HuH-7 (cell line): ENCODE measurements at places on chromosomes 5 and 9.

DNA sequence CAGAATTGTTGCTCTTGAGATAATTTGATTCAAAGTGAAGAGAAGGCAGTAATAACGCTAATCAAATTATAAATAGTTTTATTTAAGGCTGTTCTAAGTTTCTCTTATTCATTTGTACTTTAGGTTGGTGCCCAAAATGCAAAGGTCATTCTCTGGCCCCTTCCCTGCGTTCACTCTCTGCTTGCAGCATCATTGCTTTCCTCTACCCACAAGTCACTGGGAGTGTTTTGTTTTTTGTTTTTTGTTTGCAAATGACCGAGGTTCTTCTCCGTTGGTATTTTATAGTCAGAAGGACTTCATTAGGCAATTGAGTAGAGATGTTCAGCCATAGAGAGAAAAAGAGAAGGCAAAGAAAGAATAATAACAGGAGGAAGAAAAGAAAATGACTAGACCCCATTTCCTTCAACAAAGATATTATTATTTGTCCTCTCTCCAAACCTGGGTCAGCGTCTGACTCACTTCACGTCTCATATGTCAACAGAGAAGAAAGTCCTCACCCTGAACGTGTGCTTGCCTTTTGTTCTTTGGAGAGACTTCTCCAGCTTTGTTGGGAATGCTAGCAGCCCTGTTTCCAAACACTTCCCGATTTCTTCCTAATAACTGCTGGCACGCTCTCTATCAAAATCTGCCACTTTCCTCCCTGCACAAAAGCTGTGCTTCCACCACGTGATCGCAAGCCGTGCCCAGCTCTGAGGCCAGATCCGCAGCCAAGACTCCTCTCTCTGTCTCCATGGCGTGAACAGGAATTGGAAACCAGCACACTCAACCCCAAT lies 119.8 kb downstream of the EBF1 start:
- DNase-seq = peak; percentile 17

DNA sequence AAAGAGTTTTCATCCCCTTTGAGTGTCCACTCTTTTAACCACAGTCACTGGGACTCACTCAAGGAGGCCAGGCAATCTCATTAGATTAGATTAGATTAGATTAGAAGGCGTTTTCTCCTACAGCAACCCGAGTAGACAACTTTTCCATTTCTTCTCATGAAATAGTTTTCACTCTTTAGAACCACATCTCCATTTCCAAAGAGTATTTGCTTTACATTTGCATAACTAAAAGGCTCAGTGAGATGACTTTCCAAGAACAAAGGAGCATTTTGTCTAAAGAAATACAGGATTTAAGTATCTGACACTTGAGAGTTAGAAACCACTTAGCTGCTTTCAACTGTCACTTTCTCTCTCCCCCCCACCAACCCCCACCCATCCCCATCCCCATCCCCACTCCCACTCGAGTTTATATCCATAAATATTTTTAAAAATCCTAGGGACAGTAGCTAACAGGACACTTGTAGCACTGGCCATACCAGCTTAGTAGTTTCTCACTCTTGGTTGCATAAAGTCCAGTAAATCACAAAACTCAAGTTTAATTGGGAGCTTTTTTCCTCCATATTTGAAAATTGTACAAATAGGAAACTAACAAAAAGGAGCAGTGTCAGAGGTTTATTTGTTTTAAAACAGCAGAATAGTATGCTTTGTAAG lies 2202.9 kb upstream of the WWC1 start:
- DNase-seq = no peak

GRCh38 chr5:56737002-56737621 lies 78.2 kb upstream of the MAP3K1 start:
- DNase-seq = no peak

DNA sequence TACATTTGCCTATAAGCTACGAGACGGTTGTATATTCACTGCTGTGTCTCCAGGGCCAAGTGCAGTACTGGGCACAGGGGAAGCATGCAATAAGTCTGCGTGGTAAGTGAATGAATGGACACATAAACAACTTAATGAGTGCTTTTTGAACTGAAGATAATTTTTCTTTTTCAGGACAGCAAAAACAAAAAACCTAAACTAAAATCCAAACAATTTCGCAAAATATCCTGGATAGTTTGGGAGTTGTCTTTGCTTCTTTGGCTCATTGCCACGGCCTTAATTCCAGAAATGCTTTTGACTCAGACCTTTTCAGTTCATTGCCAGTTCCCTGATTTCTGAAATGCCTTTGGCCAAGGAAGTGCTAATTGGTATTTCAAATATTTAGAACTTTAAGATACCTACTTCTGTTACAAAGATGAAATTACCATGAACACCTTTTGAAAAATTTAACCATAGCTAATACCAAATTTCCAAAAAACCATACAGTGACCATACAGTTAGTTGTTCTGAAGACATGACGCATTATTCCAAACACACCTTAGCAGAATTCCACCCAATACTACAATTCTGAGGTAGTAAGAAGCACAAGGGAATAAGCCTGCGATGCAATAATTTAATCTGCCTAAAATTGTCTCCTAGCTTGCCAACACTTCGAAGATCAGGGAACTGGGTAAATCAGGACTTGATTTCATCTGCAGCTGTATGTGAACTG lies 42.8 kb downstream of the TEK start:
- DNase-seq = no peak

DNA sequence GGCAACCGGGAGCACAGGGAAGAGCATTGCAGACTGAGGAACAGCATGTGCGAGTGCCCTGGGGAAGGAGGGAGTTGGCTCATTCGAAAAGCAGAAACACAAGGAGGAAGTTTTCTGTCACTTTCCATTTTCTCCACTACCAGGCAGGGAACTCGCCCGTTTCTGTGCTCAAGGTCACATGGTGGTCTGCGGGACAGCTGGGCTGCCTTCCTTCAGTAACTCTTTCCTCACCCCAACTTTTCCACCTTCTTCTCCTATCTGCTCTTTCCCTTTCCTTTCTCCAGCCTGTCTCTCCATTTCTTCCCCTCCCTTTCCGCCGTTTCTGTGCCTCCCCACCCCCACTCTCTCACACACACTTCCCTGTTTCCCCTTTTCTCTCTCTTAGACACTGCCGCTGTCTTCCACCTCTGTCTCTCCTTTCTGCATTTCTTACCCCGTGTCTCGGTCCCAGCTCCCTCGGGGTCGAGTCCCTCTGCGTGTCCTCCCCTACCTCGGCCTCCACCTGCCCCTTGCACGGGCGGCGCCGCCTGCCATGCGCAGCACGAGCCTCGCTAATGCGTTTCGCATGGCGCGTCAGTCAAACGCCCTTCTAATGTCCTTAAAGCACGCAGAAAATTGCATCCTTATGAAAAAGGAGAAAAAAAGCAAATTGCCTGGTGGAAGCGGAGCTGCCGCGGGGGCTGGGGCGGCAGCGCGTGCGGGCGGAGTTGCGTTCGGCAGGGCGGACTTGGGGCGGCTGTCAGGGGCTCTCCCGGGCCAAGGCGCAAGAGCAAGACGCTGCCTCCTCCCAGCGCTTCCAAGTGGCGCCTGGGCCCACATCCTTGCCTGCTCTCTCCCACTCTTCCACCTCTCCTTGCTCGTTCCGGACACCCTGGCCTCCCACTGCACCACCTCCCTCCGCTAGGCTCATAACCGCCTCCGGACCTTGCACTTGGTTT lies 9.5 kb downstream of the BARX1 start:
- DNase-seq = no peak

DNA sequence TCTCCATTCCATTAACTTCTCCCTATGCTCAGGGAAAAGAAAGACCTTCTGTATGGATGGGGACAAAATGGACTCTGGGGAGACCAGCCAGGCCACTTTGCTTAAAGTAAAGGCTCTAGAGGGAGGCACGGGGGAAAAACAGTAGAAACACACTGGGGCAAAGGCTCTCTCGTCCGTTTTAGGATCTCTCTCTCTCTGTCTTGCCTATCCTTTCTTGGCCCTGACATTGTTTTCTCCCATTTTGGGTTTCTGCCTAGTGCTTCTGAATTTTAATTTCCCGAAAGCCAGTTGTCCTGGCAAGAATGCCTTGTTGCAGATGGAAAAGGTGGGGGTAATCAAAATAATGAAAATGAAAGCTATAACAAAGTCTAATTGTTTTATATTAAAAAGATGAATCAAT lies 28.2 kb downstream of the NMUR2 start:
- no peak for DNase-seq

- DNase-seq = no peak
These were observed 175.1 kb upstream of the CDH10 start for GRCh38 chr5:24819841-24820240.

- no peak for DNase-seq
These were observed 17.2 kb downstream of the WDR70 start for GRCh38 chr5:37396352-37396751.

GRCh38 chr9:129761293-129761900 lies 8.6 kb upstream of the PTGES start:
- no peak for DNase-seq

GRCh38 chr9:18610956-18611355 lies 137.0 kb downstream of the ADAMTSL1 start:
- no peak for DNase-seq

DNA sequence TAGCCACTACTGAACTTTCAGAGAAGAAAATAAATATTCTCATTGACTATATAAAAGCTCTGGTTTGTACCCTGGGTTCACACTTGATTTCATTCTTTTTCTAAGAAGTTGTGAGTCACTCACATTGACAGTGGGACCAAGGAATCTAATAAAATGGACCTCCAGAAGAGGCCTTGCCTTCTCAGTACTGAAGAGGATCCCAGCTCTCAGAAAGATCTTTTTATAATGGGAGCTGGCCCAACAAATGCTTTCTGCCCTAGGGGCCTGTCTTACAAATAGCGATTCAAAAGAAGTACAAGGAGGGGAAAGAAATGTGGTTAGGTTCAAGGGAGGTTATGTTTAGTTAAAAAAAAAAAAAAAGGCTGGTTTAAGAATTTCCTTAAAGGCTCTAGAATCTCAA lies 237.9 kb downstream of the ISL1 start:
- DNase-seq = no peak

GRCh38 chr9:8284884-8285283 lies 485.3 kb upstream of the DMAC1 start:
- no peak for DNase-seq

- no peak for DNase-seq
These were observed 52.1 kb downstream of the PALM2AKAP2 start for GRCh38 chr9:109831998-109832658.
